ENCODE measurements at places on chromosomes 3 and 15.

DNA sequence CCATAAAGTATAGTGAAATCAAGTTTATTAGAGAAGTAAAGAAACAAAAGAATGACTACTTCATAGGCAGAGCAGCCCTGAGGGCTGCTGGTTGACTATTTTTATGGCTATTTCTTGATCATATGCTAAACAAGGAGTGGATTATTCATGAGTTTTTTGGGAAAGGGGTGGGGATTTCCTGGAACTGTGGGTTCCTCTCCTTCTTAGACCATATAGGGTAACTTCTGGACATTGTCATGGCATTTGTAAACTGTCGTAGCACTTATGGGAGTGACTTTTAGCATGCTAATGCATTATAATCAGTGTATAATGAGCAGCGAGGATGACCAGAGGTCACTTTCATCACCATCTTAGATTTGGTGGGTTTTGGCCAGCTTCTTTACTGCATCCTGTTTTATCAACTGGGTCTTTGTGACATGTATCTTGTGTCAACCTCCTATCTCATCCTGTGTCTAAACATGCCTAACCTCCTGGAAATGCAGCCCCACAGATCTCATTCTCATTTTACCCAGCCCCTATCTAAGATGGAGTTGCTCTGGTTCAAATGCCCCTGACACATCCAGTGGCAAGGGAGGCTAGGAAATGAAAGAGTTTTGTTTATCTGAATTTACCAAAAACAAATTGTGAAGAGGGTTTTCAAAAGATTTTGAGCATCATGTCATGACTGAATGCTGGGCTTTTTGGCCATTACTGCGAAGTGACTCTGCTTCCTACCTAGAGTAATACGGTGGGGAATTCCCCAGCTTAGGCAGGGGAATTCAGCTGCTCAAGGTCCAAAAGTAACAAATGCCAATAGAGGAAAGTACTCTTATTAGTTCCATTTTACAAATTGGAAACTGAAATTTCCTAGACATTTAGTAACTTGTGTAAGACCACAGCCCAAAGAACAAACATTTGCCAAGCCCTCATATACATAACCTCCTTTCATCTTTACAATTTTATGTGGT lies 6.2 kb upstream of the SPSB4 start:
- no peak for DNase-seq

DNA sequence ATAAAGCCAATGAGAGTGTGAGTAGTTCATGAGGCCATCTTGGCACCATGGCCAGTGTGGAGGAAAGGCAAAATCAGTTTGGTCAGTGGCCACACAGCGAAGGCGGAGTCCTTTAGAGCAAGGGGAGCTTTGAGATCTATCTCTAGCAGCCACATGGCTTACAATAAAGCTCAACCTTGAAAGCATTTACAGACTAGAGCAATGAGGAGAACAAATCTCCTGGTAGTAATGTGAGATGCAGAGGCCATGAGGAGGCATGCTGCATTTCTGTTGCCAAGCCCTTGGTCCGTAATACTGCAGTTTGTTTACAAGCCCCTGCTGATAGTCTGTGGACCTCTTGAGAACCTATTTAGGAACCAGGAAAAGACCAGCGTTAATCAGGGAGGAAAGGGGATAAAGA lies 381.5 kb upstream of the C2CD4B start:
- no peak for DNase-seq

- DNase-seq: no peak
Measured at GRCh38 chr3:154794814-154795445, 285.2 kb upstream of the MME start.

DNA sequence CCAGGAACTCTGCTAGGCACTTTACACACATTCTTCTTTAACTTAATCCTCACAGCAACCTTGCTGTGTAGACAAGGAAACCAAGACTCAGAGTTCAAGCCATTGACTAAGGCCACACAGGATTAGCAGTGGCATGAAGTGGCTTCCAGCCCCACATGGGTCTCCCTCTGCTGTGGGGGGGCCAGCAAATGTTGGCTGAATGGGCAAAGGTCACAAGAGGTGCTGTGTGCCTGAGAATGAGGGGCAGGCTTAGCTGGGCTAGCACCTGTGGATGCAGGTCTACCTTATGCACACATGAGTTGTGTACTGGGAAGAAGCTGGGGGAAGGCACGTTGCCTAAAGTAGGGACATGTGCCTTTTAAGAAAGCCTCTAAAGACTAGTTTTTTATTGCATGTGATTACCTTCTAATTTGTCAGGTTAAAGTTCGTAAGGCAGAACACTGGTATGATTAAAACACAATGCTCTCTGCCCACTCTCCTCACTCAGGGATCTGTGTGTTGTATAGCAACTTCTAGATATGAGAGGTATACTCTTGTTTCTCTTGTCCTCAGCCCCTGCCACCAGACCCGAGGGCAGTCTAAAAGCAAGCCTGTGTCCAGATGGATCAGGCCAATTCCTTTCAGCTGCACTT lies 10.9 kb downstream of the BAHD1 start:
- no peak for DNase-seq

GRCh38 chr3:11481556-11481955 lies 162.2 kb downstream of the VGLL4 start:
- no peak for DNase-seq

DNA sequence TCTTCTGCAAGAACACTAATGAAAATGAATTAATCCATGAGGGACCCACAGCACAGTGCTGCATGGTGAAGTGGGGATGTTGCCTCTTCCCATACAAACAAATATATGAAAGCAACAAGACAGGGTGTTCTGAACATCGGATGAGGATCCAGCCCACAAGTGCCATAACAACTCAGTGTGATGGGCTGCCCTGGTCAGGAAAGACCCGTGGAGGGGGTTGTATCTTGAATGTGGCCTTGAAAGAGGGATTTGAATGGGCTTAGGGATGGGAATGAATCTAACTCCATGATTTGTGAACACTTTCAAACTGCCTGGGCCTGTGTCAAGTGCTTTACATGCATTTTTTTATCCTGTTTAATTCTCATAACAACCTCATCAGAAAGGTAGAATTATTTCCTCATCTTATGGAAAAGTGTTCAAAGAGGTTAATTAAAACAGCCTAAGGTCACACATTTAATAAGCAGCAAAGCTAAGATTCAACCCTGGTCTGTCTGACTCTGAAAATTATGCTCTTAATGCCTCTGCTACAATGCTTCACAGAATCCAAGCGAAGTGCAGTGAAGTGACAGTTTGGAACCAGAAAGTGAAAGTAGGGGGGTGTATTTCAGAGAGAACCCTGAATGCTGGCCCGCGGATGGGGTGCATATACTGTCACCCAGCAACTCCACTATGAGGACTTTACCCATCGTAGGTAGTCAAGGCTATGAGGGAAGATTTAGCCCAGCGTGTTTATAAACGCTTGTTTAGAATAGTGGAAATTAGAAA lies 65.6 kb upstream of the HEG1 start:
- DNase-seq: no peak

- no peak for DNase-seq
Measured at GRCh38 chr3:52454250-52454937, 553 bp upstream of the TNNC1 start.

DNA sequence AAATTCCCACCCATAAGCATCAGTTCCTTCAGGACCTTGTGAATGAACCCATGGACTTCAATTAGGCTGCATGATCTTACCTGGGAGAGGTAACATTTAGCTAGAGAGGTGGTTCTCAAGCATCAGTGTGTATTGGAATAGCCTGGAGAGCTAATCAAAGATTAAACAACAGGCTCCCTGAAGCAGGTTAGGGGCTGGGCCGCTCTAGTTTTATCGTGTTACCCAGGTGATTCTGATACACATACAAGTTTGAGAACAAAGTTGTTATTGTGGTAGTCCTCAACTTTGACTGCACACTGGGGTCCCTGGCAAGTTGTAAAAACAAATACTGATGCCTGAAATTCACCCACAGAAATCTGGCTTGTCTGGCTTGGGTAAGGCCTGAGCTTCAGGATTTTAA lies 31.2 kb downstream of the MYH15 start:
- no peak for DNase-seq

DNA sequence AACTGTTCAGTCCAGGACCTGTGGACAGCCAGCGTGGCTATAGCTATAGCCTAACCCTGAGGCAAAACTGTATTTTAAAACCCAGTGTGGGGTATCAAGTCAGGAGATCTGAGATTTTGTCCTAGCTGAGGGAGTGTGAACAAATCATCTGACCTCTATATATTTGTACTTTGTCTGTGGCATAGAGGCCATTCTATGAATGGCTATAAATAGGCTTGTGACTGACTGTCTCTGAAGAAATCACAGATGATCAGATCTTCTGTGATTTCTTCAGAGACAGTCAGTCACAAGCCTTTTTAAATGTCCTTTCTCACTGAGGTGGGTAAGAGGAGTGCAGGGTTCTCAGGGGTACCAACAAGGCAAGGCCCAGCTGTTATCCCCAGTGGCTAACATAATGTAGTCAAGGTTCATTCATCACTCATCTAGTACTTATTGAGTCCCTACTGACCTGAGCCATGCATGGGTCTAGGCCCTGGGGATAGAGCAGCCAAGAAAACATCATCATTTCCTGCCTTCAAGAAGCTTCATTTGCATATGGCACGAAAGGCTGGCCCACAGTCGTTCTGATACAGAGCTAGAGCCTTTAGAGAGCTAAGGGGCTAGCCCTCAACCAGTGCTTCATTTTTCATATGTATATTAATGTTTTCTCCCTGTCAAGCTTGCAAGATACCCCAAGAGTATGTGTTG lies 53.3 kb downstream of the TIPARP start:
- no peak for DNase-seq

DNA sequence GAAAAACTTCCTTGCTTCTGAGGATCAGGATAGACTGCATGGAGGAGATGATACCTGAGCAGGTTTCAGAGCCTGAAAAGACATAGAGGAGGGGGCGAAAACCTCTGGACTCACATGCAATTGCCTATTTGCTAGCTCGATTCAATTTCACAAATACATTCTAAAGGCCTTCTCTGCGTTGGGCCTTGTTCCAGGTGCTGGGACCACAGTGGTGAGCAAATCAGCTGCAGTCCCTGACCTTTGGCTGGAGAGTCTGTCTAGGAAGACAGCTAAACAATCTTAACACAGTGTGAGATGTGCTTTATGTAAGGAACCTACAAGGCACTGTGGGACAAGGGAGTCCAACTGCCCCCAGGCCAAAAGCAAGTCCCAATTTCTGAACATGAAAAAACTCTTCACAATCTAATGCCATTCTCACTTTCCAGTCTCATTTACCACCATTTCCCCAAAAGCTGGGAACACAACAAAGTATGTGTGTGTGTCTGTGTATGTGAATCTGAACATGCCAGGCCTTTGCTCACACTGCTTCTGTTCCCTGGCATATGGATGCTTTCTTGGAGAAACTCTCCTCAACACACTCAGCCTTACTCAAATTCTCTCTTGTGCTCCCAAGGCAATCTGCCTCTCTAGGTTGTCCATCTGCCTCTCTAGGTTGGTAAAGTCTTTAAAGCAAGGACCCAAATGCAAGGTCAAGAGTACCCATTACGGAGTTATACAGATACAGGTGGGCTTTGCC lies 2.1 kb upstream of the PCCB start:
- DNase-seq: no peak

DNA sequence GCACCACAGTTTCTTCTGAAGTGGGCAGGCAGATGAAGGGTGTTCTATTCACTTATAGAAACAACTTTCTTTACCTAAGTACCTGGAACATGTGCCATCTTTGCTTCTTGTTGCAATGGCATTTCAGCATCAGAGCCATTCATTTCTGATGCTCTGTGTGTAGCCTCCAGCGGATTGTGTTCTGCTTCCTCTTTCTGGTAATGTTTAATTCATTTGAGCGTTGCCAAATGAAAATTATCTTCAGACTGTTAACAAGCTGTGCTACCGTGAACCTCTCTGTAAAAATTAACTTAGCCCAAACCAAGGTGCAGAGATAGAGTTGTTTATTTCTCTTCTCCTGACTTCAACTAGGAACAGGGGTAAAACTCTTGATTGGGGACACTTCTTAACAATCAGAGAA lies 302.0 kb downstream of the EDEM1 start:
- DNase-seq: no peak

DNA sequence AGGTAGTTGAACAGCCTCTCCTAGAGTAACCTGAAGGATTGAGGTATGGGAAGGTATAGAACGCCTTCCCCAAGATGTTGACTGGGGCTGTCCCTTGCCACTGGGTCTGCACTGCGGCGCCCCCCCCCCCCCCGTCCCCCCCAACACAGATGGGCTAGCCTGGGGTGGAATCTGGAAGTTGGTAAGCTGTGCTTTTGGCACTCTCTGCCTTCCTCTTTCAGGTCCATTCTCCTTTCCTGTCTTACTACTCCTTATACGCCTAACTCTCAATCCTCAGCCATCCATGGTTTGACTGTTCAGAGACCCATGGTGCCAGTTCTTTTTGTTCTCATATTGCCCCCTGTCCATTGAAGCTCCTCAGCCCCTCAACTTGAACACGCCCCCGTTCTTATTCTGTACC lies 42.8 kb downstream of the MAP2K1 start:
- no peak for DNase-seq

- DNase-seq: no peak
Measured at GRCh38 chr3:105118905-105119304, 247.8 kb upstream of the ALCAM start.

GRCh38 chr3:124792341-124793040 lies 62.2 kb downstream of the UMPS start:
- DNase-seq: no peak

GRCh38 chr15:90022345-90022744 lies 21.2 kb downstream of the ZNF710 start:
- DNase-seq: no peak

- DNase-seq: no peak
Measured at GRCh38 chr3:29506502-29506901, 225.6 kb downstream of the RBMS3 start.

GRCh38 chr3:126995254-126995780 lies 12.4 kb downstream of the PLXNA1 start:
- DNase-seq: no peak

DNA sequence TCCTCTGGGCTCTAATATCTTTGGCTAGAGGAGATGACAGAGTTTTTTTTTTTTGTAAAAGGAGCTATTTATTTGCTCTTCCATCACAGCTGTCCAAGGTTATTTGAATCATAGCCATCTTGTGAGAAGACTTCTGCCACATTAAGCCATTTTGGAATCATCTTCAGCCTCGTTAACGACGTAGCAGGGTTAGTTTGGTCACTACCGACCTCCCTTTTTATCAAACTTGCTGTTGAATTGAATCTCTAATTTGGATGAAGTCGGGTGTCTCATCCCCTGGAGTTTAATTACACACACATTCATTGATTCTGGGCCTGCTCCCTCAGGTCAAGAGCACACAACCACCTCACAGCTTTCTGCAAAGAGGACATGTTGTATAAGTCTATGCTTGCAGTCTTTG lies 238.7 kb downstream of the CPNE4 start:
- no peak for DNase-seq

DNA sequence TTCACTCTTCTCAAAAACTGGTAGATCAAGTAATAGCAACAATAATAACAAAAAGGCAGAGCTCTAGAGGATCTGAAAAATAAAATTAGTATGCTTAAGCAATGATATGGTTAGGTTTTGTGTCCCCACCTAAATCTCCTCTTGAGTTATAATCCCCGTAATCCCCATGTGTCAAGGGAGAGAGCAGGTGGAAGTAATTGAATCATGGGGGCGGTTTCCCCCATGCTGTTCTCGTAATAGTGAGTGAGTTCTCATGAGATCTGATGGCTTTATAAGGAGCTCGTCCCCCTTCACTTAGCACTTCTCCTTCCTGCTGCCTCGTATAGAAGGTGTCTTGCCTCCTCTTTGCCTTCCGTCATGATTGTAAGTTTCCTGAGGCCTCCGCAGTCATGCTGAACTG lies 60.2 kb upstream of the ABHD2 start:
- no peak for DNase-seq

Measured in right hindlimb (tissue), 1 donor.